Fibroblast of skin of back (primary cell): ENCODE measurements at places on chromosomes 2 and 18.

GRCh38 chr2:207490441-207490840, 39.3 kb upstream of the CREB1 start:
- no peak for DNase-seq

- peak; percentile 5 for DNase-seq
Observed at GRCh38 chr18:43314941-43315340, 37.7 kb upstream of the SYT4 start.

GRCh38 chr18:59431131-59431530, 72.1 kb upstream of the LMAN1 start:
- DNase-seq: no peak

GRCh38 chr18:1078301-1078700, 173.6 kb downstream of the ADCYAP1 start:
- DNase-seq: no peak

GRCh38 chr2:121664086-121664485, 14.8 kb upstream of the CLASP1 start:
- no peak for DNase-seq

DNA sequence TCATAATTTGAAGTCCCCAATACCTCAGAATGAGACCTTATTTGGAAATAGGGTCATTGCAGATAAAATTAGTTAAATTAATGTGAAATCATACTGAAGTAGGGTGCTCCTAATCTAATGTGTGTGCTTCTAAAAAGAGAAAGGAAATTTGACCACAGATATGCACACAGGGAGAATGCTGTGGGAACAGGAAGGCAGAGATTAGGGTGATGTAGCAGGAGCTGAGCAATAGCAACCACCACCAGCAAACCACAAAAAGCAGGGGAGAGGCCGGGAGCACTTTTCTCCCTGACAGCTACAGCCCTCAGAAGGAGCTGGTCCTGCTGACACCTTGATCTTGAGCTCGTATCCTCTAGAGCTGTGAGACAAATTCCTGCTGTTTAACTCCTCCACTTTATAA, 24.6 kb upstream of the SCG2 start:
- DNase-seq: peak; percentile 90

GRCh38 chr2:121613774-121614173, 35.5 kb downstream of the CLASP1 start:
- peak; percentile 10 for DNase-seq

DNA sequence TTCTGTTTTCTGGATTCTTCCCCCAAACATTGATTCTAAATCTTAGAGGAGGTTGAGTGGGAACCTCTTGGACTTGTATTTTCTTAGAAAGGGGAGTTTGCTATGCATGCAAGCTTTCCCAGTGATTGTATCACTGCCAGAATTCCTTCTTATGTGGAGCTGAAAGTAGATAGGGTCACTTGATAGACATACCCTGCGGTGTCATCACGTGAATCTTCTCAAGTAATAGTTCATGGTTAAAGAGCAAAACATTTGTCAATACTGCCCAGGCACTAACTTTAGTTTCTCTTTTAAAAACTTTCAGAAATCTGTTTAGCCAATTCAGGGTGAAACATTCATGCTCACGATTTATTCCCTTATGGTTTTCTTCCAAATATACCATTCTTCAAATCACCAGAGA, 6.4 kb downstream of the PMAIP1 start:
- DNase-seq: no peak

GRCh38 chr2:189393440-189394111, 47.7 kb upstream of the WDR75 start:
- peak; percentile 94 for DNase-seq

DNA sequence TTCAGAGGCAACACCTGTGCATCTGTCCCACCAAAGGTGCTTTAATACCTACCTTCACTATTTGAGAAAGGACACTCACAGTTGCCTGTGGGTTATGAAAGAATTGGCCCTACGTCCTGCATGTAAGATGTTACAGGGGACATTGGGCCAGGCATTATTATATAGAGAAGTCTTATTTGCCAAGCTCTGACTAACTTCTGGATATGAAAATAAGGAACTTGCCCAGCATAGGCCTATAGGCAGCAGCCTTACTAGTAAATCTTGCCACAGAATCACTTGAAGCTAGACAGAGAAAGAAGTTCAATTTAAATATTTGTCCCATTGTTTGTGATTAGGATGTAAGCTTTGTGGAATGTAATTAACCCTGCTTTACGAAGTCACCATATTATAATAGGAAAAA, 41.7 kb downstream of the NLRC4 start:
- DNase-seq: no peak

- no peak for DNase-seq
Observed at GRCh38 chr2:180003073-180003472, 4.0 kb downstream of the CWC22 start.

DNA sequence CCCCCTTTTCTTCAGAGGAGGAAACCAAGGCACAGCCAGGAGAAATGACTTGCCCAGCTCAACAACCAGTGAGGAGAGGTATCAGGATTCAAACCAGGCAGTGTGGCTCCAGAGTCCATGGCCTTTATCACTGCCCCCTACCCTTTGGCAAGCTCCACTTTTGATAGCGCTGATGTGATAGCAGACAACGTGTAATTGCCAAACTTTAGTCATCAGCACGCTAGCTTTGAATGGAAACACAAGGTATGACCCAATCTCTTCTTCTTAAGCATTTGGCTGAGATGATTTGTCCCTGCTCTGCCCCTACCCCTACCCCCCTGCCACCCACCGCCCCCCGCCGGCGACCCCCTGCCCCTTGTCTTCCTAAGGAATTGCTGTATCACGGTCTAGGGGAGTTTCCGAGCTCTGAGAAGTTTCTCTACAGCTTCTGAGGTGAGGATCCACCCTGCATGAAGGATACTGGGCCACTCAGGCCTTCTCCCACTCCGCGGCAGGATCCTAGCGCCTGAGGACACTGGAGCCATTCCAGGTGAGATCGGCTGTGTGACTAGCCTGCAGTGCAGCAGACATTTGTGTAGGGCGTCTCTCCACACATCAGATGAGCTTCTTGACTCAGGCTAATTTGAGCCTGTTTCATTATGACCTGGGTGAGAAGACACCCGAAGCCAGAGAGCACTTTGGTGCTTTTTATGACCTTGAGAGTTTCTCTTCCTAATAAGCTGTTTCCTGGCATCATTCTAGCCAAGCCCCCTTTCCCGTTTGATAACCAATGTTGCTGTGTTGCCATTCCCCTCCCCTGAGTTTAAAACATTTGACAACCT, 75.1 kb upstream of the MAP4K4 start:
- DNase-seq: no peak

- DNase-seq: peak; percentile 71
Observed at GRCh38 chr2:235080101-235080500, 128.3 kb downstream of the SH3BP4 start.

GRCh38 chr2:232460171-232460570, 4.2 kb downstream of the ALPI start:
- no peak for DNase-seq

GRCh38 chr2:118110310-118110709, 22.0 kb downstream of the INSIG2 start:
- no peak for DNase-seq

- no peak for DNase-seq
Observed at GRCh38 chr2:71449343-71449742, 4.0 kb upstream of the DYSF start.

DNA sequence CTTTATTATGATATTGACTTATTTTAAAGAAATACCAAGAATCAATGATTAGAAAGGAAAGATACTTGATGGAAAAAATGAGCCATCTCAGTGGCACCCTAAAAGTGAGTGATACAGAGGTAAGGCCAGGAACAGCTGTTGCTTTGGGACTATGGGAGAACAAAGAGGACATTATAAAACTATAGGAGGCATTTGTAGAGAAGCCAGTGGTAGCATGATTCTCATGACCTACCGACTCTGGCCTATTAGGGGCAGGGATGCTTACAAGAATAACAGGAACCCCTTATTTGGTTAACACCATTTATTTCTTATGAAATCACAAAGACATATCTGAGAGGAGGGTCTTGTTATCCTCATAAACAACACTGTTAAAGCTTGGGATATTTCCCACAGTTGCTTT, 162.2 kb downstream of the RIT2 start:
- no peak for DNase-seq
